ENCODE measurements at places on chromosomes 11 and 22. TPM values are rescaled to one million over a fixed set of nuclear protein-coding genes. Genes with fewer than 3 reads are reported as not detected.
A peak's percentile ranks its signal among the peaks of the same experiment; 100 is the strongest.

DNA sequence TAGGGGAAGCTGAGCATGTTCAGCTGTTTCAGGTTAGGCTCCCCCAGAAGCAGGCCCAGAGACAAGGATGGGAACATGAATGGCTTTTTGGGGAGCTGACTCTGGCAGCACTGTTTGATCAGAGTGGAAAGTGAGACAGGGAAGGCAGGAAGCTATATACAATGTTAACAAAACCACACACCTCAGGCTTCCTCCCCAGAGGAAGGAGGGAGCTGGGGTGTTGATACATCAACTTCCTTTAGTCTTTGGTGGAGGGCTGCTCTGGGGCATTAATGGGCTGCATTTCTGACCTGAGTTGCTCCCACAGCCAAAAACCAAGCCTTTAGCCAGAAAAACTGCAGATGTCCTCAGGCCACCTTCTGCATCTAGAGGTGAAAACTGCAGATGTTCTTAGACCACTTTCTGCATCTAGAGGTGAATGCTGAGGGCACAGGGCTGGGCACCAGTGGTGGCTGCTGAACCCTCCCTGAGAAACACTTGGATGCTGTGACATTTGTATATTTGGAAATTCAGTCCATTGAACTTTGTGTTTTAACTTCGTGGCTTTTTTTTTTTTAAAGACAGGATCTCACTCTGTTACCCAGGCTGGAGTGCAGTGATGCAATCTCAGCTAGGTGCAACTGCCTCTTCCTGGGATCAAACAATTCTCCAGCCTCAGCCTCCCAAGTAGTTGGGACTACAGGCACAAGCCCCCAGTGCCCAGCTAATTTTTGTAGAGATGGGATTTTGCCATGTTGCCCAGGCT, 49.9 kb downstream of the KIAA1671 start:
- DNase-seq: no peak

DNA sequence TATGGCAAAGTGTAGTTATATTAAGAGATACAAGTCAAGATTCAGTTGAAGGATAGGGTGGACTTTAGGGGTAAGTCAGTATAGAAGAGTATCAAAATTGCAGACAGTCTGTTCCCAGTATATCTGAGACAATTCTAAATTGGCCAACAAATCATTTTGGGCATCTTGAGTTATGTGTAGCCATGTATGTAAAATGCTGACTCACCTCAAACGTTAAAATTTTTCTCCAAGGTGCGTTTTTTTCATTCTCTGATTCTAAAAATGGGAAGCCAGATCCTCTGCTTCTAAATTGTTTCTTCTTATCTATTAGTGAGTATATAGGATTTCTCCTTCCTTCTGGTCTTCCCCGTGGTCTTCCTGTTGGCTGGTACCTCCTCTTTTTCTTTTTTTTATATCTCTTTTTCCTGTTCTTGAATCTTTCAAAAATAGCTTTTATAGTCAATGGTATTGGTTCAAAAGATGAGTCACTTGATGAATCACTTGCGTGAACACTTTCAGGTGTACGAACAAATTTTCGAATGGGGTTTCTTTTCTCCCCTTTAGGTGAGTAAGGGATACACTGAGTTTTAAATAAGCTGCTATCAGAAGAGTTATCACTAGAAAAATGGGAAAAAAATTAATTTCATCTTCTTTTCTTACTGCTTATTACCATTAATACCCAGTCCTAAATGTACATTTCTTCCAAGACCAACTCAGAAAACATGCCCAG, 3.2 kb downstream of the TAF1D start:
- DNase-seq: no peak

DNA sequence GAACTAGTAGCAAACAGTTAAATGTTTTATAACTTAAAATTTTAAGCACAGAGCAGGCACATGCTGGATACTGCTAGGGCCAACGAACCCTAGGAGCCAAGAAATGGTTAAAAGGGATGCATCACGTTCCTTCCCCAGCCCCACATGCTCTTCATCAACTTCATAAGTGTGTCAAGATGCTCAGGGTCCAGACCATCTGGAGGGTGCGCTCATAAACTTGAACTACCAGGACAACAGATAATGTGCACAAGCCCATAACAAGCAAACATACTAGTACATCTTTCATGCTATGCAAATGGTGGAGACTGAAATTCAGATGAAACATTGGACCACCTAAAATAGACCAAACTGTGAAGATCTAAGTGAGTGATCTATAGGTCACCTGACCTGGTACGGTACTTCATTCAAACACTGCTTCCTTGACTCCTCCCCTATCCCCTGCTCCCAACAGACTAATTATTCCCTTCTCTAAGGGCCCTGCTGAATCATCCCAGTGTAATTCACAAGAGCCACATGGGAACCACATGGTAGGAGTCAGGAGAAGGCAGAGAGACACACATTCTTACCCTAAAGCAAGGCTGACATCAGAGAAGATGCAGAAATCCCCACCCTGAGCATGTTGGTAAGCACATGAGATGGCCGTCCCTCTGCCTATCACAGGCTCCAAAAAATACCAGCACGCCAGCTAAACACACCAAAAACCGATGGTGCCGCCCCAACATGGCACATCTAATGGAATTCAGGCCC, 83.9 kb downstream of the ETS1 start:
- peak; percentile 92 for DNase-seq

DNA sequence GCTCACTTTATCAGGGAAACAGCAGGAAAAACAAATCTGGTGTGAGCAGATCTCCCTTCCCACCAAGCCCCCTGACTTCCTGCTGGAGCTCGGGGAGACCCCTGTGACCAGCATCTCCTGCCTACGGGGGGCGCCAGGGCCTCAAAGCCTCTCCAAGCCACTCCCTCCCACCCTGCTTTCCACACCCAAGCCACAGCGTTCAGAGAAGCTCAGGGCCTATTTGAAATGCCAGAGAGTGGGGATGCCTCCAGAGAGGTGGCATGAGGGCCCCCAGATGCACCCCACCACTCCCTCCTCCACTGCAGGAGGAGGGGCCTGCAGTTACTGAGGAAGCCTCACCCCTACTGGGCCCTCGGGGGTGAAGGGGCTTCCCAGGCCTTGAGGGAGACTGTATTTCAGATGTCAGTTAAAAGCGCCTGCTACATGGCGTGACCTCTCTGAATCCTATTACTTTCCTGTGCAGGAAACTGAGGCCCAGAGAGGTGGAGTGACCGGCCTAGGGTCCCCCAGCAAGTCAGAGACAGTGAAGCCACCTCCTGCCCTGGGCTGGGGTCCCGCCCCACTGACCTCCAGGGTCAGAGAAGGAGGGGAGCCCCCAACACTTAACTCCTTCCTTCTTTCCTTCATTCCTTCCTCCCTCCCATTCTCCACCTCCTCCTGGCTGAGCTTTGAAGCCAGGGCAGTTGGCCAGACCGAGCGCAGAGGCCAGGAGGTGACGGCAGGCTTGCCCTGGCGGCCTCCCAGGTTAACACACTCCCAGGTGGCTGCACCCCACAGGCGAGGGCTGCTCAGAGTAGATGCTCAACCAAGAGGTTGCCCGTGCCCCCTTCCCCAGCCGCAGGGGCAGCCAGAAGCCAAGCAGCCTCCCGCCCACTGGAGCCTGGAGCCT, 6.0 kb upstream of the CDKN1C start:
- no peak for DNase-seq

DNA sequence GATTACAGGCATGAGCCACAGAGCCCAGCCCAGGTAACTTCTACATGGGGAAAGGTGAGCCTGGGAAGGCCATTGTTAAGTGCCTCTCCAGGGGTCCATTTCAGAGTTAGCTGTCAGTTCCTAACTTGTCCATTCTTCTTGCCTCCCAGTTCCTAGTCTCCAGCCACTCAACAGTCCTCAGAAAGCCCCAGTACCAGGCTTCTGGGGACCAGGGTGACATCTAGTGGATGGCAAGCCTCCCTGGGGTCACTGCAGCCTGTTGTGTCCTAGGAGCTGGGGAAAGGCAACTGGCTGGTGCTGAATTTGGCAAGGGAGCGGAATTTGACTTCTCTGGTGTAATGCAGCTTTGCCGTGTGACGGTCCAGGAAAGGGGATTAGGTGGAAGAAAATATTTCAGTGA, 2.1 kb downstream of the LGALS12 start:
- no peak for DNase-seq

- DNase-seq: no peak
These were observed 208.1 kb upstream of the NARS2 start for GRCh38 chr11:78782725-78783124.

GRCh38 chr11:2518983-2519340, 74.2 kb downstream of the KCNQ1 start:
- no peak for DNase-seq

DNA sequence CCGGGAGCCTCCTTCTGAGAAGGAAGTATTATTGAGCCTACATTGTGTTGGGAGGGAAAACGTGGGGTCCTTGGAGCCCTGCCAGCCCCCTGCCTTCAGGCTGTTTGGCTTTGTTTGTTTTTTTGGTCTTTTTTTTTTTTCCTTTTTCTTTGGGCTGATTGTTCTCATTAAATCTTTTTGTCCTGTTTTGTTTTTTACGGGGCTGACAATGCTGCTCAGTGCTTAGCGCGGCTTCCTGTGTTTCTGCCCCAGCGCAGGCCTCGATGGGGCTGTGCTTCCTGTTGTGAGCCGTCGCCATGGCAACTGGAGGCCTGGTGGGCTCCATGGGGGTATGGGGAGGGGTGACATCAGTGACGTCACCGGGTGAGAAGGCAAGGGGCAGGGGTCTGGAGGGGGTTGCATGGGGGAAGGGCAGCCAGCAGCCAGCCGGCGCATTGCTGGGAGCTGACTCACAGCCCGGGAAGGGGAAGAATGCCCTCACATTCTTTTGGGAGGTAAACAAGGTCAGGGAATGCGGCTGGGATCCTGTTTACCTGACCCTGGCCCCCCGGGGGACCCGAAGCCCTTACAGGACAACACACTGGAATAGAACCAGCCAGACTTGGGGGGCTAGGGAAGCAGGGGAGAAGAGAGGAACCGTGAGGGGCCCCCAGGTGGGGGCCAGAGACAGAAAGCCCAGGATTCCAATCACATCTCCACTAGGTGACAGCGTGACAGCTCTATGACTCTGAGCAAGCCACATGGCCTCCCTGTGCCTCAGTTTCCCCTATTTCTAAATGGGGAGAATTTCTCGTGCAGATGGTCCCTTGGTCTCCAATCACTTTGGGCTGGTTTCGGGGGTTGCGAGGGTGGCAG, 22.2 kb upstream of the CBX7 start:
- peak; percentile 91 for DNase-seq

- DNase-seq: peak; percentile 10
These were observed 132.0 kb downstream of the ELP4 start for GRCh38 chr11:31641477-31642062.

GRCh38 chr11:66728038-66728692, 851 bp downstream of the SPTBN2 start:
- DNase-seq: no peak

GRCh38 chr11:20002312-20003216, 157.7 kb downstream of the DBX1 start:
- no peak for DNase-seq

GRCh38 chr11:121418625-121419114, 33.4 kb upstream of the SORL1 start:
- peak; percentile 80 for DNase-seq

GRCh38 chr22:30591191-30591587, 521 bp downstream of the PES1 start:
- no peak for DNase-seq

- DNase-seq: no peak
These were observed 8.7 kb downstream of the CD3E start for GRCh38 chr11:118313242-118313641.

DNA sequence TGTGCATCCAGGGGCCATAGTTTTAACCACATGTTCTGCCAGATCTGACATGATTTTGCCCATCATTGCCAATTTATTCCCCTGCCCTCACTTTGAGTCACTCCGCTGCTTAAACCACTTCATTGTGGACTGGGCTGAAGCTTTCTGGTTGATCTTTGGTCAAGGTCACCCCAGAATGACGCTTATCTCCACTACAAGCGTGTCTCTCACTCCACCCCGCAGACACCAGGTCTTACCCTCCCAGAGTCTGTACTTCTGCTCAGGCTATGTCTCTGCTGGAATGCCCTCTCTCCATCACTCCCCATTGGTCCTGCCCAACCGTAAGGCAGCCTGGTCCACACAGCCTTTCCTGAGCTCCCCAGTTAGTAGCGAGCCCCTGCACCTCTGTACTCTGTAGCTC, 170.5 kb upstream of the SYT13 start:
- DNase-seq: no peak

DNA sequence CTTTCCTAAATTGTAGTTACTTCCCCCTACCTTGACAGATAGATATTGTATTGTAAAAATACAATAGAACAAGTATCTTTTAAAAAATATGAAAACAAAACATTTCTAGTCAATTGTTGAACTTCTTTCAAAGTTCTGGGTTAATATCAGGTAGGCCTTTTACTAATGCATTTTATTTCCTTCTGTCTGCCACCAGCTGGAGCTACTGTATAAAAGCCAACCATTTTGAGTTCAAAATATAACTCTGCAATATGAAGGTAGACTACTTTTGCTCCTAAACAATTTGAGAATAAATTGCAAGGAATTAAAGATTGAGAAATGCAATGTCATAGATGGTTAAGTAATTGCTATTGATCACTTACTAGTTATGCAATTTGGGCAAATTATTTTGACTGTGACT, 22.1 kb upstream of the LIN7C start:
- no peak for DNase-seq

DNA sequence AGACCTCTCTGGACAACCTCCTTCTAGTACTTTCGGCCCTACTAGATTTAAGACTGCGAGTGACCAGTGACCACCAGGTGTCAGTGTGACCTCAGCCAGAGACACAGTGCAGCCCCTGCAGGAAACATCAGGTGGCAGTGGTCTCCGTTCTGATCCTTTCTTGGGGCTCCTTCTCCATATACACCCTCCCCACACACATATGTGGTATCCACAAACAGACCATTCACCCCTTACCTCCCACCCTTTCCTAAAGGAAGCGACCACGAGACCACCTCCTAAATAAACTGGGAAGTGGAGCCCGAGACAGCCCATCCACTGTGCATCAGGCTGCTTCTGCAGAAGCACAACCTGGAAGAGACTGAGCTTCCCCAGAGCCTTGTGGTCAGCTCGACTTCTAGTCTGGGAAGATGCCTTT, 38.5 kb upstream of the CYP2D6 start:
- DNase-seq: peak; percentile 87

GRCh38 chr22:30695351-30695851, 727 bp downstream of the OSBP2 start:
- DNase-seq: no peak

GRCh38 chr11:112506852-112507251, 246.2 kb upstream of the PLET1 start:
- no peak for DNase-seq

DNA sequence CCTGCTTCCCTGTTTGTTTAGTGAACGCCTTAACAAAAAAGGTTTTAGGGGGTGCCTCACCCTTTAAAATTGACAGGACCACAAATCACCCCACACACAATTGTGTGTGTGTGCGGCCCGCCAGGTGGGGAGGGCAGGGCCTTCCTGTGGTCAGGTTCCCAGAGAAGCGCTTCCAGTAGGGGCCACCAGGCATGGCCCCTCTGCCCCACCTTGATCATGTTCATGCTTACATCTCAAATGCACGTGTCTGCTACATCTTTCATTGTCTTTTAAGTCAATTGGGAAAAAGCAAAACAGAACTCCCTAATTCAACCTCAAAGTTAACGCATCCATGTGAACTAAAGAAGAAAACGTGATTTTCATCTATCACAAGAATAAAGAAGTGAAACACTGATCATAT, 1335.3 kb downstream of the TBC1D22A start:
- no peak for DNase-seq

Gene CCT8L2
- not detected for polyA plus RNA-seq

Gene CCDC81
- polyA plus RNA-seq: 1.6 TPM

Gene MUC5AC
- 0.22 TPM for polyA plus RNA-seq

Gene RASSF7
- polyA plus RNA-seq: 1.9 TPM

Gene DEUP1
- 0.22 TPM for polyA plus RNA-seq
